ENCODE measurements at places on chromosomes 4 and X.

DNA sequence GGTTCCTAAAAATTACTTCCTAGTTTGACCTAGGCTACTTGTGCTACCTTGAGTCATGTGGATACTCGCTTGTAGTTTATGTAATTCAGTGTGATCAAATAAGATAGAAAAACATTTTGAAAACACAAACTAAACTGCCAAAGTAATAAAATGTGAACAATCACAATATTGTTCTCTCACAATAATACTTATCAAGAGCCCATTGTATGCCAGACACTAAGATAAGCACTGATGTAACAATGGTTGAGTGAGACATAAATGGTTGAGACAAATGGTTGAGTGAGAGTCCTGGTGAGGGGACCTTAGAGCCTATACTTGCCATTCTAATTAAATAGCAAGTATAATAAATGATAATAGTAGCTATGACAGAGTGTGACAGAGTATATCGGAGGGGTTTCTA lies 41.7 kb downstream of the RFC1 start:
- no peak for DNase-seq

- DNase-seq = no peak
Observed at GRCh38 chr4:47990145-47990544, 26.3 kb downstream of the CNGA1 start.

- no peak for DNase-seq
Observed at GRCh38 chr4:169068423-169068822, 58.4 kb upstream of the CBR4 start.

DNA sequence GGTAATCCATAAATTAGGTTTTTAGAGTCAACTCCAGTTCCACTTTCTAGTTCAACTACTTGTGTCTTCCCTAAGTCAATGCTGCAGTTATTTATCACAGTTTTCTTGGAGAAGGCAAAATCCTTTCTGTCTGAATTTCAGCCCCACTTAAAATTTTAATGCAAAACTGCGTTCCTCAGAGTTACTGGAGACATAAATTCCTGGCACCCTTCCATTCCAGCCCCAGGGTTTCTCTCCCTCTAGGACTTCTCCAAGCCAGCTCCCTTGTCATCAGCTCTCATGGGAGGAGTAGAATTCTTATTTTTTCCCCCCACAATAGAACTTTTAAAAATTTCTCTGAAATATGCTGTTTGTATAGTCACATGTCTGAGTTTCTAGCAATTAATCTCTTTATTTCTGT lies 50.6 kb upstream of the PHOX2B start:
- DNase-seq = no peak

DNA sequence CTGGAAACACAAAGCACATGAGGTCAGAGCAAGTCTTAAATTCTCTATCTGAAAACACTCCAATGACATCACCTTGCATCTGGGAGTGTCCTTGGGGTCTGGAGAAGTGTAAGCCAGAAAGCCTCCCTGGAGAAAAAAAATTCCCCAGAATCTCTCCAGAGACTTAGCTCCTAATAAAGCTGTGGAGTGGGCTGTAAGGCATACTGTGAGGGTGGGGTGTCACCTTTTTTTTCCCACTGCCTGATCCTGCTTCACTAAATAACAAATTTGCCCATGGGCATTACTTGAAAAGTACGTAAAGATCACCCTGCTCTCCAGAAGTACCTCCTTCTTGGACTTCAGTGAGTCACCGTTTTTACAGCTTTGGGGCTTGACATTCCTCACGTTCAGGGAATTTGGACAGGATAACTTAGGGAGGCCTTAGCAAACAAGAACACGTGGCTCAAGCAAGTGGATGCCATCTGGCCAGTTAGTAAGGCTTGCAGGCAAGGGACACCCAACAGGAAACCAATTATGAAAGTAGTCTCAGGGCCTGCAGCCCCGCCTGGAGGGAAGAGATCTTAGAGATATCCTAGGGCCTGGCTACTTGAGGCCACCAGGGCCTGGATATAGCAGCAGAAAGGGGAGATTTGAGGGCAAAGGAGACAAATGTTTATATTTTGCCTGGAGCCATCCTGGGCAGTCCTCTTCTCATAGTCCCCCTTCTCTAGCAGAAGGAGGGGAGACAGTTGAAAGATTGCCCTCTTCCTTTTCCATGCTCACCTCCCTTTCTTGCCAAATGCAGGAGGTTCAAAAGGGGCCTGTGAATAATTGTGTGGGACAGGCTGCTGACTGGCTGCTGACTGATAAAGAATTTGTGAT lies 60.1 kb upstream of the PLAC1 start:
- DNase-seq = no peak

GRCh38 chr4:172974586-172974985 lies 194.0 kb upstream of the GALNT7 start:
- DNase-seq = no peak

- no peak for DNase-seq
Observed at GRCh38 chr4:73450398-73451004, 14.5 kb downstream of the AFP start.

- no peak for DNase-seq
Observed at GRCh38 chr4:7112656-7113055, 44.8 kb upstream of the GRPEL1 start.

GRCh38 chrX:69305333-69306062 lies 140.2 kb upstream of the PJA1 start:
- DNase-seq = no peak

DNA sequence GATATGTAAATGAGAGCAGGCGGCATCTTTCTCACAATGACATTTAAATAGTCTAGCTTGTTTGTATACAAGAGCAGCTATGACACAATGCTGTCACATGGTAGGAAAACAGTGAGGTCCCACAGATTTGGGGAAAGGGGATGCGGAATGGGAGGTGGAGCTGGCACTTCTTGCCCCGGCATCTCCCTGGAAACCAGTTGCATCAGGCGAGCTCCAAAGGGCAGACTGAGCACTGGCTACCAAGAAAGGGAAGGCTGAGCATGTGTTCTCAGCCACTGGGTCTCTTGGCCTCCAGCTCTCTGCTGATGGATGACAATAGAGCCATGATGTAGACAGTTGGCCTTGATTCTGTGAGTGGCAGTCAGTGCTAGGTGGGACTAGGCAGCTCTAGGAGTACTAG lies 109.0 kb downstream of the UCHL1 start:
- DNase-seq = no peak

- no peak for DNase-seq
Observed at GRCh38 chrX:41351923-41352322, 18.0 kb downstream of the DDX3X start.

DNA sequence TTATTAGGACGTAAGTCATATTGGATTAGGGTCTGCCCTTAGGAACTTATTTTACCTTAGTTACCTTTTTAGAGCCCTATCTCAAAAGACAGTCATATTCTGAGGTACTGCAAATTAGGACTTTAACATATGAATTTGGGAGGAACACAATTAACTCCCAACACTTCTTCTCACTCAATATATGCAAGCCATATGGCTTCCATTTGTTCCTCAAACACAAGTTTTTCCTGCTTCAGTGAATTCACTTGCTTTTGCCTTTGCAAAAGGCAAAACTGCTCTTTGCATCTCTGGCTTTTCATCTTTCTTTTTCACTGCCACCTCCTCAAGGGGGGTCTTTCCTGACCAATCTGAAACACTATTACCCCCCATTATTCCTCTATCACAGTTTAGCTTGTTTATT lies 220.3 kb downstream of the KCTD8 start:
- no peak for DNase-seq

- no peak for DNase-seq
Observed at GRCh38 chr4:154973244-154974035, 192.4 kb downstream of the RBM46 start.

DNA sequence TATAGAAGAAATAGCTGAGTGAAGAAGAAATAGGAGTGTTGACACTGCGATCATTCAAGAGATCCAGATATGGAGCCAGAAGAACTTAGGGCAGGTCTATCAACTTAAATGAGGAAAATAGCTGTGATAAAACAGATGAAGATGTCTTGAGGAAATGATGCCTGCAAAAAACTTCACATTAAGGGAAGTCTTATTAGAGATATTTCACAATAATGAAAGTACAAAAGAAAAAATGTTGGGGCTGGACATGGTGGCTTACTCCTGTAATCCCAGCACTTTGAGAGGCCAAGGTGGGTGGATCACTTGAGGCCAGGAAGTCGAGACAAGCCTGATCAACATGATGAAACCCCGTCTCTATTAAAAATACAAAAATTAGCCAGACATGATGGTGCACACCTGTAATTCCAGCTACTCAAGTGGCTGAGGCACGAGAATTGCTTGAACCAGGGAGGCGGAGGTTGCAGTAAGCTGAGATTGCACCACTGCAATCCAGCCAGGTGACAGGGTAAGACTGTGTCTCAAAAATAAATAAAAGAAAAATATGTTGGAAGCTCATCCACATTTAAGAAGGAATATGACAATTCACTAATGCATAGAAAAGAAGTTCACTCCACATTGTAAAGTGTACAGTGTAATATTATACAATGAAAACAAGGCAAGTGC lies 56.3 kb downstream of the PKD2 start:
- no peak for DNase-seq

DNA sequence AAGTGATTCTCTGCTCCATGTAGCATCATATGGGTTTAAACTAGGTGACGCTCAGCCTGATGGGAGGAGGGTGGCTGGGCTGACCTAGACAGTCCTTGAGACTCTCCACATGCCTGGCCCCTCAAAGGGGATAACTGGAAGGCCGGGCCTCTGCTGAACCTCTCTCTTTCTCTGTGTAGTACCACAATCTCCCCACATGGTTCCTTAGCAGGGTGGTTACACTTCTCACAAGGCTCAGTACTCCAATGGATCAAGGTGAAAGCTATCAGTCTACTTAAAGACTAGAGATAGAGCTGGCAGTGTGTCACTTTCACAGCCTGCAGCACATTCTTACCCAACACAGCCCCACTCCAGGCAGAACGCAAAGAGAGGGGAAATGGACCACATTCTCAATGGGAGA lies 80.4 kb downstream of the LDB2 start:
- DNase-seq = no peak

GRCh38 chr4:147110473-147111367 lies 165.1 kb upstream of the TTC29 start:
- DNase-seq = no peak

DNA sequence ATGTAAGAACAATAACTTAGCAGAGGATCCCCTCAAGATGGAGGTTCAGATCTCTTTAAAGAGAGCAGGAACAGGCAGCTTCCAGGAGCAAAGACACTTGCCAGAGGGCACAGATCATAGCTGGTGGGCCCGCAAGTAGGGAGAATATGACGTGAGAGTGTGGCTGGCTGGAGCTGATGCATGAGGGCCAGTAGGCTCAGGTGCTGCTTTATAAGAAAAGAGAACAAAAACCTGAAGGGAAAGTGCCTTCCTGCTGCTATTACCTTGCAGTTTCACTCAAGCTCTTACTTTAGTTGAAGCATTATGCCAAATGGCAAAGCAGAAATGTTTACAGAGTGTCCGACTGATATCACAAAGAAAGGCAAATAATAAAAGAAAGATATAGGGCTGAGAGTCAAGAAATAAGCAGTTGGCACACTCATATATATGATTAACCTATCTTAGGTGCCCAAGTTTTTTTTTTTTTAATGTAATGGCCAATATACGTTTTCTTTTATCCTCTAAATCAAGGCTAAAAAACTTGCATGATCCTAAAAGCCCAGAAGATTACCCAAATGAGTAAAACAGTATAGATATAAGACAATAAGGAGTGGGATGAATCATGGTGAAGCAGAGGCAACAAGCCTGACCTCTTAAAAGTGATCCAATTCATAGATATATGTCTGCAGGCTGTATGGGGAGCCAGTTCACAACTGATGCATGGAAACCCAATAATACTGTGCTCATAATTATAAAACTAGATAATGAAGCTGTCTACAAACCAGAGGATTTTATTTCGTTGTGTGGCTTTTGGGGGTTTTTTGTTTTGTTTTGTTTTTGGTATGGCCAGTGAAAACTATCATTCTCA lies 12.6 kb downstream of the NR0B1 start:
- no peak for DNase-seq

DNA sequence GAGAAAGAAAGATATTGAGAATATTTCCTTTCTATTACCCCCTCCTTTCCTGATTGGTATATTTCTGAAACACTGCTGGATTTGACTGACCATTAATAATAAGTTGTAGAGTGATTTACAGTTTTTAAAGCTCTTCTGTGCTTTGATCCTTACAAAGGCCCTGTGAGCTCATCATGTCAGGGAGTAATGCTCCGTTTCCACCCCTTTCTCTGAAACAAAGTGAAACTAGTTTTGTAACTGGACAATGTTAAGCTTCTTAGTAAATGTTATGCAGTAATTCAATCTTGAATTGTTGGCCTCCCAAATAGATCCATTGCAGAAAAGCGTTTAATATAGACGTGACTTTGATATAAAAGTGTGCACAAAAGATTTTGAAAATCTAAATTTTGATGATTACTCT lies 190.1 kb upstream of the GNPDA2 start:
- no peak for DNase-seq

DNA sequence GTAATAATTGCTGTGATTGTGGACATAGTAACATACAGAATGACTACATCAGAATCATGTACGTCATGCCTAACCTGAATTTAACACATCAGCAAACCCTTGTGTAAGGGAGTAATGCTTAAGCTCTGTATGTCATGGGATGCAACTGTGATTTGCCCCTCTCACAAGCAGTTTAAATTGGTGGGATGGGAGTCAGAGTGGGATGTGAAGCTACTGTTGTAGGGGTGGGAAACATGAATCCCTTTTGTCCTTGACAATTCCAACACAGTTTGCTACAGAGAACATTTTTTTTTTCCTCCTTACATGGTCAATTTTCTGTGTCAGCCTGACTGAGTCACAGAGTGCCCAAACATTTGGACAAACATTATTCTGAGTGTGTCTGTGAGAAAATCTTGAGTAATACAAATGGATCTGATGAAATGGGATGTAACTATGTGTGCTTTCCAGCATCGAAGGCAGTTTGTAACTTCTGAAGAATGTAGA lies 392.8 kb downstream of the GPM6A start:
- DNase-seq = no peak

DNA sequence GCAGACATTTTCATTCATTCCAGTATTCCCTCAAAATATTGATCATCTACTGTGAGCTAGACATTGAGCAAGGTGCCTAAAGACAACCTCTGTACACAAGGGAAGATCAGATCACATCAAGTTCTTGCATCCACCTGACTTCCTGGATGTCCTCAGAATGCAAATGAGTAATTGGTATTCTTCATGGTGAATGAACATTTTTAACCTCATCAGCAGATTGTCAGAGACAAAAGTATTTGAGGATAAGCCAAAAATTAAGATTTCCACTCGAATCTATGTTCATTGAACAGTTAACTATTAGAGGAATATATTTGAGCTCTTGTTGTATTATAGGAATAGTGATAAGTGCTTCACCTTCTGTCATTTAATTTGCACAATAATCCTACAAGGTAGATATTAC lies 1.3 kb downstream of the SMARCAD1 start:
- no peak for DNase-seq

- DNase-seq = no peak
Observed at GRCh38 chr4:15423285-15423711, 4.5 kb upstream of the C1QTNF7 start.

- no peak for DNase-seq
Observed at GRCh38 chr4:97950836-97951235, 192.4 kb downstream of the STPG2 start.

GRCh38 chr4:83010111-83010521 lies 507 bp downstream of the LIN54 start:
- no peak for DNase-seq

GRCh38 chr4:2936773-2937145 lies 26.4 kb downstream of the NOP14 start:
- DNase-seq = no peak

- DNase-seq = no peak
Observed at GRCh38 chr4:87012265-87012953, 77.6 kb downstream of the AFF1 start.

GRCh38 chr4:5784960-5785611 lies 74.1 kb downstream of the EVC start:
- no peak for DNase-seq

All from stimulated activated CD8-positive, alpha-beta memory T cell treated with anti-CD3 and anti-CD28 coated beads, Interleukin-4, amount 100 ng/mL, for 4 hours (primary cell).